ENCODE measurements at places on chromosomes 7 and 10. TPM values are rescaled to one million over a fixed set of nuclear protein-coding genes. Genes with fewer than 3 reads are reported as not detected.

PTPN20 gene
- total RNA-seq, result not detected

ZNF680 gene
- 17.9 TPM for total RNA-seq

TRIM50 gene
- total RNA-seq, result not detected

AKR1C4 gene
- total RNA-seq, result not detected

CHAT gene
- not detected for total RNA-seq

WDR91 gene
- total RNA-seq, result 4.4 TPM
